ENCODE measurements at places on chromosomes 3 and 15. TPM values are rescaled to one million over a fixed set of nuclear protein-coding genes. Genes with fewer than 3 reads are reported as not detected.

- peak; percentile 57 for DNase-seq
Observed at GRCh38 chr3:29694783-29695182, 413.9 kb downstream of the RBMS3 start.

The ADAMTS7 gene
- total RNA-seq, result 21.4 TPM

- no peak for DNase-seq
Observed at GRCh38 chr15:77064539-77065308, 6.2 kb downstream of the TSPAN3 start.

DNA sequence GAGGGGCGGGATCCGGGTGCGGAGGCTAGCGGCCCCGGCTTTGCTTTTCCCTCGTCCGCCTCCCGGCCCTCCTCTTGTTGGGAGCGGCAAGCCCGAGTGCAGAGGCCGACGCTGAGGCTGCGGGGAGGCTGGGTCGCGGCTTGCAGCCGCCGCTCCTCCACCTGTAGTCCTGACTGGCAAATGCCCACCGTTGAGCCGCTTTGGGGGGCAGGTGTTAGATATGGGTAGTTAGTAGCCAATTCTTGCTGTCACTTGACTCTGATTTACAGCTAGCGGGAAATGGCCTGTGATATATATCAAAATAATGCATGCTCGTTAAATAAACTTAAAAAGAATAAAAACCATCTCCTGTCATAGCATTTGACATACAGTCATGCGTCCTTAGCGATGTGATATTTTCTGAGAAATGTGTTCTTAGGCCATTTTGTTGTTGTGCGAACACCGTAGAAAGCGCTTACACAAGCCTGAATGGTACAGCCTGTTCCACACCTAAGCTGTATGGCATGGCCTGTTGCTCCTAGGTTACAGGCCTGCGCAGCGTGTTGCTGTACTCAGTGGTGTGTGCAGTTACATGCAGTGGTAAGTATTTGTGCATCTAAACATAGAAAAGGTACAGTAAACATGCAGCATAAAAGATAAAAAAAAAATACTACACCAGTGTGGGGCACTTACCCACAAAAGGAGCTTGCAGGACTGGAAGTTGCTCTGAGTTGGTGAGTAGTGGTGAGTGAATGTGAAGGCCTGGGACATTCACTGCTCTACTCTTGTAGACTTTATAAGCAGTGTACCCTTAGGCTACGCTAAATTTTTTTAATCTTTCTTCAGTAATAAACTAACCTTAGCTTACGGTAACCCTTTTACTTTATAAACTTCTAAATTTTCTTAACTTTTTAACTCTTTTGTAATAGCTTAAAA, 873 bp downstream of the CAPN7 start:
- DNase-seq, result no peak

DNA sequence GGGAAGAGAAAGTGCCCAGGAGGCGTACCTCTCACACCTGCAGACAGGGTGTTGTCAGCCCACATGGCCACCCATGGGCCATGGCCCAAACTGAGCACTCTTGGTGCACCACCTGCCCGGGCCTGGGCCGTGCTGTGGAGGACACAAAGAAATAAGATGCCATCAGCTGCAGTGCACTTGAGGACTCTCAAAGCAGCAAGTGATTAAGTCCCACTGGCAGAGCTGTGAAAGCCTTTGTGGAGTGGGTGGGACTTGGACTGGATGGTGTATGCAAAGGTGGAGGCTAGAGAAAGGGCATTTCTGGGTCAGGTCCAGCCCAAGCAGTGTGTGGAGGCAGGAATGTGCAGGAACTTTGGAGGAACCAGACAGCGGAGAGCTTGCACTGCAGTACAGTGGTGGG, 122.3 kb downstream of the MEGF11 start:
- DNase-seq, result no peak

The TEX9 gene
- total RNA-seq, result 2.6 TPM

GRCh38 chr3:57164217-57164656, 916 bp downstream of the IL17RD start:
- peak; percentile 55 for DNase-seq

DNA sequence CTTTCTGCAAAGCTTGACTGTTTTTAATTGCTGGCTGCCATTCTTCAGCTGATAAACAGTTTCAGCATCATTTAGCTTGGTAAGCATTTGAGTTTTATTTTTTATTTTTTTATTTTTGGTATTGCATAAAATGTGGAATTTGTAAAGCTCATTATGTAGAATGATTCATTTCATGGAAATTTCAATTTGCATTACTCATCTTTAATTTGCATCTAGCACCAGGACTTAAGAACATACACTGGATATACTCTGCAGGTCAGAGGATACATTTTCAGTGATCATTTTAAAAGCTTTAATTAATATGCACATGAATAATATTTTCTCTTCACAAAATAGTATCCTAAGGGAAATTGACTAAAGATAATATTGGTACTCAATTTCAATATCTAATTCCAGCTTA, 732.4 kb upstream of the BCHE start:
- DNase-seq, result no peak

GRCh38 chr3:106678657-106679390, 698.4 kb upstream of the CCDC54 start:
- no peak for DNase-seq

DNA sequence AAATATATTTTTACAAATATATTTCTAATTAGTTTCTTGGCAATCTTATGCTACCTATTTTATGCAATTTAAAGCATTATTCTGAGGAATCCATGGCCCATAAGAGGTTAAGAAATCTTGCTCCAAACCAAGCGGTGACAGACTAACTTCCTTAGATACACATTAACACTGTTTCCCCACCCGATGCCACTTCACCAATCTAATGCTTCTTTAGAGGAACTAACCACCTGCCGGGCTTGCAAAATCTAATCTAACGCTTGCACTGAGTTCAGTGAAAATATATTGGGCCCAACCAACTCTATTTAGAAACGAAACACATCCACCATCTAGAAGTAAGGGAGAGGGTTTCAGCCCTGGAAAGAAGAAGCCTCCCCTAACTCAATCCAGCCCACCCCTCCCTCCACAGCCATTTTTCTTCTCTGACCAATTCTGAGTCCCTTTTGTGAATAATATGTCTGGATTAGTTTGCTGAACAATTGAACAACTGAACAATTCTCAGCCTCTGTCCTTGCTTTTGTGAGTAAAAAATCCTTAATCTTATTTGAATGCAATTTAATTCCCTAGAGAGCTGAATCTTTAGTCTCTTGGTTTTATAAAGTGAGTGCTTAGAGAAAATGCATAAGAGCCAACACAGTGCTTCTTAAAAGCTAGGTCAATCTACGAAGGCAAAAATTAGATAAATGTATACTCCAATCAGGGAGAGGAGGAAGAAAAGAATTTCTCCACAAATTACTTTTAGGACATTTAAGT, 150.4 kb upstream of the ADAMTS9 start:
- no peak for DNase-seq

DNA sequence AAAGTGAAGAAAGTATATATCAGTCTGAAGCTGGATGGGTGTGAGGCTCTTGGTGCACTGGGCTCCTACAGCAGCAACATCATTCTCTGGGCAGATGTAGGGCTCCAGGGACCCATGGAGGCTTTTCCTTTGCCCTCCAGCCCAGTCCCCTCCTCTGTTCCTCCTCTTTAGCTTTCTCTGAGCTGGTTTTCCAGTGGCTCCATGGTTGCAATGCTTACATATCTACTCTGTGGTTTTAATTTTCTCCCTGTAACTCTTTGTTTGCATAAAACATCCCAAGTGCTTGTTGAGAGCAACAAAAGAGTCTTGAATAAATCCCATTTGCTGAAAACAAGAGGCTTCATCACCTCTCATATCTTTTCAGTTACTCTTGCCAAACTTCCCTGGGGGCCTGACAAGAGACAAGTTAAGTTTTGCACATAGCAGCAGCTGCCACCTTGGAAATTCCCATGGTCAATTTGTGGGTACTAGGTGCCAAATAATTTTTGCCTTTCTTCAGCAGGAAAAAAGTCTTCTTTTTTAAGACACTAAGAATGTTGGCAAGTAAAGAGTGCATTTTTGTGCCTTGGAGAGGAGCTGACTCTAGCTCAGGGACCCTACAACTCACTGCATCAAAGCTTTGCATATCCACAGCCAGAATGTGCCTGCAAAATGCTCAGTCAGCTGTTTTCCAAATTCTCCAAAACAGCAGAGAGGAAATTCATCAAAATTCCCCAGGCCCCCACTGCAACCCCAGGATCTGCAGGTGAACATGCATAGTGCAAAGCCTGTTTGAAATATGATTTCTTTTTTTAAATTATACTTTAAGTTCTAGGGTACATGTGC, 41.9 kb downstream of the COLQ start:
- no peak for DNase-seq

The LEKR1 gene
- total RNA-seq, result 0.26 TPM

GRCh38 chr3:180068023-180068422, 31.3 kb upstream of the PEX5L start:
- no peak for DNase-seq

The USP3 gene
- total RNA-seq, result 26.5 TPM

DNA sequence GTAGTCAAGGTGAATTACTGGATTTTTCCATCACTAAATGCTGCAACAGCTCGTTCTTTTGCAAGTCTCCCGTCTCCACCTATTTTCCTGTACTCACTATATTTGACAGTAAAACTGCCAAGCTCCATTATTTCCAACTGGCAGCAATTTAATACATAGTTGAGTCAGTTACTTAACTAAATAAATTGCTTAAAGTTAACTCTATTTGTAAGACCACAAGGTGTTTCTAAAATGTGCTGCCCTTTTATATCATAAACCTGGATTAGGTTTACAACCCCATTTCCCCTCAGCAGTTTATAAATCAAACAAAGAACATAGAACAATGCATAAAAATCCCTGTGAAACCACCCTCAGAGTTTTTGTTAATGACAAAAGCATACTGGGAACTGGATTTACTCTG, 211.4 kb upstream of the DPH6 start:
- DNase-seq, result no peak

The DPPA2 gene
- total RNA-seq, result not detected

The CPNE9 gene
- total RNA-seq, result not detected

The GOLGA8M gene
- 4.2 TPM for total RNA-seq

- DNase-seq, result no peak
Observed at GRCh38 chr15:79027532-79028410, 62.8 kb downstream of the RASGRF1 start.

GRCh38 chr15:52013151-52013791, 5.7 kb upstream of the MAPK6 start:
- DNase-seq, result no peak

DNA sequence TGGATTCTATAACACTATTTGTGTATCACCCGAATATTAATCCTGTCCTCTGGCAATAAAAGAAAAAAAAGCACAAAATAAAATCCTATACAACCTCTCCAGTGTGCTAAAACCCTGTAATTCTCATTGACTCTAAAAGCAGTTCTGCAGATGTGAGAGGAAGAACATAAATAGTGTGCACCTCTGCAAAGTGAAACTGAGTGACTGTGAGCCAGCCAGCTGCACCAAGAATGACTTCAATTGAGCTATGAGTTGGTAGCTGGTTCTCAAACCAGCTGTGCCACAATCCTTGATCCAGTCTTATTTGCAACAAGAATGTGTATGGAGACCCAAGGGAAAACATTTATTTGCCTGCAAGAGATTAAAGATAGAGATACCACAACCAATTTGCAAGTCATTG, 31.2 kb upstream of the COL8A1 start:
- DNase-seq, result no peak

- no peak for DNase-seq
Observed at GRCh38 chr3:55965776-55966175, 478.7 kb upstream of the WNT5A start.

DNA sequence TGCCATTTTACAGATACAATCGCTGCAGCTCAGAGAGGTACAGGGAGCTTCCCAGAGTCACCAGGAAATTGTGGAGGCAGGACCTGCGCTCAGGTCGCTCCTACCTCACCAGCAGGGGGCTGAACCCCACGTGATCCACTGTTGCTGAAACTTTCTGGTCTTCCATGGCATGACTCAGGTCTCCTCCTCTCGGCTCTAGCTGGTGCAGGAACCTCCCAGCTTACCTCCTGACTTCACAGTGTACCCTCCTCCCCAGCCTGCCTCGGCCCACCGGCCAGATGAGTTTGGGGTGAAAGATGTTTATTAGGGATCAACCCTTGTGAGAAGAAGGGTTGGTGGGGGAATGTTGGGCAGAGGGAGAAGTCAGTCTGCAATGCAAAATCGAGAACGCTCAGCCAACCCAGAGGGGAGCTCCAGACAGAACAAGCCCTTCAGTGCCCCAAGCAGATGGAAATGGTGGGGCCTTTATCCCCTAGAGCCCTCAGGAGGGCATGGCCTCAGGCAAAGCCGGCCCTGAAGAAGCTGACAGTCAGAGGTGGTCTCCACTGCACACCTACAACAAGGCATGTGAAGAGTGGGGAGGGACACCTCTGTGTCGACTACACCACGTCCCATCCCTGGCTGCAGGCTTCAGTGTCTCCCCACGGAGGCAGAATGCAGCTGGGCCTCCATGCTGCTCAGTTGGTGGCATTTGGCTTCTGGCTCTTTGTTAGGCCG, 118.6 kb upstream of the PRR20G start:
- no peak for DNase-seq

GRCh38 chr3:52442409-52443267, 2.3 kb downstream of the SEMA3G start:
- no peak for DNase-seq

The NANOGP8 gene
- total RNA-seq, result not detected

DNA sequence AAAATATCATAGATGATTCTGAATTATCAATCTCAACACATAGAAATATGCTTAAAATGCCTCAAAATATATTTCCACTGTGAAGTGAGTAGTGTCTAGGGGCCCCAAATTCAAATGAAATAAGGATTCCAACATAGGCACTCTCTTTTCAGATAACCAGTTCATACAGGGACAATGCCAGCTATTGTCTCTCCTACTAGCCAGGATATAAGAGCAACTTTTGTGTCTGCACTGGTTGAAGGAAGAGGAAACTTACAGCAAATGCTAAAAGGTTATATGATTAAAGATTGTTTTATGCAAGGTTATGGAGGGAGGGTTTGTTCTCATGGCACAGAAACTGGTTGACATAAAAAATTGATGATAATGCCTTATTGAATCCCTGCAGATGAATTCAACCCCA, 579.4 kb upstream of the ALCAM start:
- DNase-seq, result no peak

- no peak for DNase-seq
Observed at GRCh38 chr3:56137415-56137814, 330.9 kb downstream of the ERC2 start.

The SAMMSON gene
- total RNA-seq, result 0.62 TPM

The POPDC2 gene
- 4.9 TPM for total RNA-seq

- DNase-seq, result no peak
Observed at GRCh38 chr3:14274999-14275961, 96.7 kb downstream of the LSM3 start.

The SMCO1 gene
- total RNA-seq, result not detected

GRCh38 chr3:150222691-150223489, 185.2 kb upstream of the TSC22D2 start:
- no peak for DNase-seq

The FBXL2 gene
- 24.3 TPM for total RNA-seq

The VGLL3 gene
- 14.8 TPM for total RNA-seq

Measured in uterus (tissue), 4 donors.